Muscle of back (tissue), 13 donors: ENCODE measurements at places on chromosomes 5 and 9. TPM values are rescaled to one million over a fixed set of nuclear protein-coding genes. Genes with fewer than 3 reads are reported as not detected.

- no peak for DNase-seq
Measured at GRCh38 chr5:136734628-136735027, 369.3 kb upstream of the TRPC7 start.

DNA sequence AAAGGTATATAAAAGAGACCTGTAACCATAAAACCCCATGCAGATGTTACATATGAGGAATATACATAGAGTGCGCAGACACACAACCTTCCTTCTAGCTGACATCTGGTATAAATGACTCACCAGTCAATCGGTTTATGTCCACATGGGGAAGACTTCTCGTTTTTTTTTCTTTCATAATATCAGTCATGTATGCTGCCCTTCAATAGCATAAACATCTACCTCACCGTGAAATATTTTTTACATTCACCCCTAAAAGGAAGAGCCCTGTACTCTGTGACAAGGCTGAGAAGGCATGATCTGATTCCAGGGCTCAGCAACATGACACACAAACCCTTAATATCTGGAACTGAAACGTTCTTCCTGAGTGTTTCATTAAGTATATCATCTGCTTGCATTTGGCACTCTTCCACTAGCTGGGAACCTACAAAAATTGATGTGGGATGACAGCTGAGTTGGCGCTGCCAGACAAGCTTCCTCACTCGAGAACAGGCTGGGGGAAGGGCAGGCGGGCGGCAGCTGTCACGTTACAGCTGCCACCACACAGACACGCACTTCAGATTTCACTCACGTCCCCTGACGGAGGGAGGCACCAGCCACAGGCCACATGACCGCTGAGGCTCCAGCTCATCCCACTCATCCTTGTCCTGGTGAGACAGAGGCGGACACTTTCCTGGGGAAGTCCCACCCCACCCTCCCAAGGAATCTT, 74.2 kb downstream of the SHB start:
- DNase-seq, result peak; percentile 90

BAAT gene
- polyA plus RNA-seq, result 1.0 TPM

DNA sequence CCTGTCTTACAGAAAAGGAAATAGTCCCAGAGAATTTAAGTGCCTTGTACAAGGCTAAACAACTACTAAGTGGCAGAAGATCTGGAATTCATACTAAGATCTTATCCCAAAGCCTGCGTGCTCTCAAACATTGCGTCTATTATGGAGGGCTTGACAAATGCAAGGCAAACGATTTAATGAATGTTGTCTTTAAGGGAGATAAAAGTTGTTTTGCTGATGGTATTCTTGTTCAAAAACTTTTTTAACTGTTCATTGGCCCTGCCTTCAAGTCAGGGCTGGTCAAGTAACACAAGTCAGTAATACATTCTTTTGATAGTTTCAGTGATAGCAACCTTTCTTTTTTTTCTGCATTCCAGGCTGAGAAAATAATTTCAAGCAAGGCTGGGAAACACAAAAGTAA, 1.7 kb upstream of the SLC38A9 start:
- no peak for DNase-seq

WDR70 gene
- 23.1 TPM for polyA plus RNA-seq
